Activated T-cell treated with anti-CD3 and anti-CD28 coated beads, Interleukin-2, amount 50 U/mL, for 72 hours (primary cell): ENCODE measurements at places on chromosomes 12 and 14. TPM values are rescaled to one million over a fixed set of nuclear protein-coding genes. Genes with fewer than 3 reads are reported as not detected.

Gene WASHC3
- 66.1 TPM for total RNA-seq

GRCh38 chr12:43338848-43339526, 213.0 kb downstream of the ADAMTS20 start:
- no peaks in the 10 kb centered on the region for H3K27me3 ChIP-seq
- H3K4me1 ChIP-seq, result peaks cover 6% of the 10 kb centered on the region
- no peak for DNase-seq
- H3K36me3 ChIP-seq, result no peaks in the 10 kb centered on the region
- no peak overlapping the region for H3K27ac ChIP-seq
- H3K4me3 ChIP-seq, result no peak overlapping the region

DNA sequence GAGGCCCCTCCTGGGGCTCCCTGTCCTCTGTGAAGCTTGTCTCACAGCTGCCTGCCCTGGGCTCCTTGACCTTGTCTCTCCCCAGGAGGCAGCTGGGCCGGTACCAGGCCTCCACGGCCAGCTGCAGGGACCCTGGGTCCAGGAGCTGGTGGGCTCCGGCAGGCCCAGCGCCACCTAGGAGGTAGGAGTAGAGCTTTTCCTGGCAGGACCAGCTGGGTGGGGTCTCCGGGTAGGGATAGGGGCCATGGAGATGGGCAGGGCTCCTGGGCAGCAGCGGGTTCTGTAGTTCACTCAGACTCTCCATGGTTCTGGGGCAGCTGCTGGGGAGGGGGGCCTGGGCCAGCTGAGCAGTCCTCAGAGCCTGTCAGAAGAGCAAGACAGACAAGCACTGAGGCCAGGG, 16.6 kb downstream of the SYNDIG1L start:
- no peak overlapping the region for H3K4me3 ChIP-seq
- no peaks in the 10 kb centered on the region for H3K36me3 ChIP-seq
- no peaks in the 10 kb centered on the region for H3K4me1 ChIP-seq
- peaks cover 8% of the 10 kb centered on the region for H3K27me3 ChIP-seq

DNA sequence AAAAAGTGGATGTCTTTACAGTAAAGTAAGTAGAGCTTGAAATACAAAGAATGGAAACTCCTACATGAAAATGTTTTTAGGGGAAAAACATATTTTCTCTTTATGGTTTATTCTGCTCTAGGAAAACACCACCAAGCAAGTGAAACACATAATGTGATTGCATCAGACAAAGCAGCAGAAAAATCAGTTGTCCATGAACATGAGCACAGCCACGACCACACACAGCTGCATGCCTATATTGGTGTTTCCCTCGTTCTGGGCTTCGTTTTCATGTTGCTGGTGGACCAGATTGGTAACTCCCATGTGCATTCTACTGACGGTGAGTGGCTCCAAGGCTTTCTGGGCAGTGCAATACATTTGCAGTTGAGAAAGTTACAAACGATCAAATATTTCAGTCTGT, 42.6 kb upstream of the PLEKHD1 start:
- H3K4me3 ChIP-seq, result peak overlapping the region; percentile 82
- DNase-seq, result peak; percentile 2
- H3K4me1 ChIP-seq, result peaks cover 42% of the 10 kb centered on the region
- H3K27me3 ChIP-seq, result no peaks in the 10 kb centered on the region

DNA sequence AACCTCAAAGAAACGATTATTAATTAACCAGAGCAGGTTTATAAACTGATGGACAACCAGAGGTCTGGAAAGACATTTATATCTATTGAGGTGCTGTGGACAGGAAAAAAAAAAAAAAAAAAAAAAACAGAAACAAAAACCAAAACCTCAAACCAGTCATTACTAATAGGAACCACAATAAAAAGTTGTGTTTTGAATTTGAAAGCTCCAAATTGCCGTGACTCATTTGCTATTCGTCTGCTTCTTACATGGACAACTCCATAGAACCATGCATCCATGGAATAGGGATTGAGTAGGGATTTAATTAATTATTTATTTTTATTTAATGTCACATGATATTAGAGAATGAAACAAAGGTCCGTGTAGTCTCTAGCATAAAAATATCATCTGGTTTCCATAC, 134.1 kb upstream of the SSTR1 start:
- no peaks in the 10 kb centered on the region for H3K27me3 ChIP-seq
- DNase-seq, result no peak
- peak overlapping the region; percentile 71 for H3K4me3 ChIP-seq
- peaks cover 69% of the 10 kb centered on the region for H3K4me1 ChIP-seq
- H3K36me3 ChIP-seq, result peaks cover 11% of the 10 kb centered on the region

- H3K4me1 ChIP-seq, result peaks cover 5% of the 10 kb centered on the region
- no peak overlapping the region for H3K27ac ChIP-seq
- no peak overlapping the region for H3K4me3 ChIP-seq
- H3K36me3 ChIP-seq, result no peaks in the 10 kb centered on the region
- H3K27me3 ChIP-seq, result no peaks in the 10 kb centered on the region
These were observed 19.6 kb downstream of the TC2N start for GRCh38 chr14:91847693-91848092.

Gene KRT4
- total RNA-seq, result not detected

DNA sequence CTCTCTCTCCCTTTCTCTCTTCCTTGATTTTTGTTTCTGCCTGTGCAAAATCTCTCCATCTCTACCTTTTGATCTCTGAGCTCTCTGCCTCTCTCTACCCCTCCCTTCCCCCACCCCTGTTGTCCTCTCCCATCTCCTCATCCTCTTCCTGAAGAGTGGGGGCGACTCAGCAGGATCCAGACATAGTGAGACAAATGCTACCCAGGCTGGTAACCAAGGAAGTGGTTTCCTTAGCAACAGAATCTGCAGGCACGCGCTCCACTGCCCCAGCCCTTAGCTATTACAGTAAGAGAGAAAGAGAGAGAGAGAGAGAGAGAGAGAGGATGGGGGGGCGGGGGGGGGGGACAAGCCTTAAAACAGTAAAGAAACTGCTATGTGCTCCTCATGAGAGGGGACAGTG, 85.6 kb downstream of the CMKLR1 start:
- H3K4me3 ChIP-seq, result no peak overlapping the region
- no peaks in the 10 kb centered on the region for H3K4me1 ChIP-seq
- DNase-seq, result no peak
- no peak overlapping the region for H3K27ac ChIP-seq
- peaks cover 5% of the 10 kb centered on the region for H3K27me3 ChIP-seq
